ENCODE measurements at places on chromosomes 16 and 17.

DNA sequence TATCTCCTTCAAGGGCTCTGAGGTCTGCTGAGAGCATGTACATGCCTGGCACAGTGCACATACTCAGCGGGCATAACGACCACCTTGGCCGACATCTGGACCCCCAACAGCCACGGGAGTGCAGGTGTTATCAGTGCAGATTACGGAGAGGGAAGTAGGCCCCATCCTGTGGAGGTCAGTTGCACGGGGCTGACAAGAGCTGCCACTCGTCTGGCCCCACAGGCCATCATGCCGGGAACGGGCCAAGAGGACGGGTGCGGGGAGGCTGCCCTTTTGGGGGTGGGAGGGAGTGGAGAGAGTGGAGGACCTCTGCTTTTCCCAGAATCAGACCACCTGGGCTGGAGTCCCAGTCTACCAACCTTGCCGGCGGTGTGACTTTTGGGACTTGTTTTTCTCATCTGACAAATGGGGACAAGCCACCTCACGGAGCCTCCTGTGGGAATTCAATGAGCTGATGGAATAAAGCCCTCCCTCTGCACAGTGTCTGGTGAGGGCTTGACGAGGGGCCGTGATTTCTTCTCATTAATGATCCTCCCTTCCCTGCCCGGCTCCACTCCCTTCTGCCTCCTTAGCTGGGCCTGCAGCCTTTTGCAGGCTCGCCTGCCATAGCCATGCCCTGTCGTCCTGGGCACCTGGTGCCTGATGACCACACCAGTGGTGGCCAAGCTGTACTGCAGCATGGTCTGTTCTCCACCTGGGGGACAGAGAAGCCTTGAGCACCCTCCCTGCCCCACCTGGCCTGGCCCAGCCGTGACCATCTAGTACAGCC, 4.6 kb downstream of the PRSS33 start:
- no peak for DNase-seq

DNA sequence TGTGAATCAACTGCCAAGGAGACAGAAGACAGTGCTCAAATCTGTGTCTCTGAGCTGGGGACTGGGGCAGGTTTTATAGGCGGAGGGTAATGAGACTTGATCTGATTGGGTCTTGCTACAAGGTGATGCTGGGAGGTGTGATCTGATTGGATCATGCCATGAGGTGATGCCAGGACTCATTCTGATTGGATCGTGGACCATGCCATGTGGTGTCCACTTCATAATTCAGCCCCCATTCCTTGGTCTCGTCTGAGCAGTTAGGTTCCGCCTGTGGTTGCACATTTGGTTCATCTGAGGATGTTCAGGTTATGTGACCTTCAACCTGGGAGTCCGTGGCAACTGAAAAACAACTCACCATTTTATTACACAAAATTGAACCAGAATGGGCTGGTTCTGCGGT, 41.0 kb downstream of the OTOA start:
- no peak for DNase-seq

GRCh38 chr17:75646638-75646992, 13.4 kb downstream of the SMIM5 start:
- DNase-seq: no peak

GRCh38 chr17:65173976-65174683, 37.0 kb downstream of the RGS9 start:
- no peak for DNase-seq

DNA sequence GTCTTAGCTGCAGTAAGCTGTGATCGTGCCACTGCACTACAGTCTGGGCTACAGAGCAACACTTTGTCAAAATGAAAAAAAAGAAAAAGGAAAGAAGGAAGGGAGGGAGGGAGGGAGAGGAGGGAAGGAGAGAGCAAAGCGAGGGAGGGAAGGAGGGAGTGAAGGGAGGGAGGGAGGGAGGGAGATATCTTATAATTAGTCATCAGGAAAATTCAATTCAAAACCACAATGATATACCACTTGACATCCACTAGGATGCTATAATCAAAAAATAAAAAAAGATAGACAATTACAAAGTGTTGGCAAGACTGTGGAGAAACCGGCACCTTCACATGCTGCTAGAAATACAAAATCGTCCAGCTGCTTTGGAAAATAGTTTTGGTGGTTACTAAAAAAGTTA, 93.8 kb downstream of the CDC27 start:
- DNase-seq: no peak

- no peak for DNase-seq
Measured at GRCh38 chr17:48294806-48295361, 135.1 kb downstream of the SKAP1 start.

- no peak for DNase-seq
Measured at GRCh38 chr17:18038149-18038850, 668 bp downstream of the ATPAF2 start.

Data from DMS79 (cell line).